ENCODE measurements at places on chromosomes 5 and 9.
A peak's percentile ranks its signal among the peaks of the same experiment; 100 is the strongest.

DNA sequence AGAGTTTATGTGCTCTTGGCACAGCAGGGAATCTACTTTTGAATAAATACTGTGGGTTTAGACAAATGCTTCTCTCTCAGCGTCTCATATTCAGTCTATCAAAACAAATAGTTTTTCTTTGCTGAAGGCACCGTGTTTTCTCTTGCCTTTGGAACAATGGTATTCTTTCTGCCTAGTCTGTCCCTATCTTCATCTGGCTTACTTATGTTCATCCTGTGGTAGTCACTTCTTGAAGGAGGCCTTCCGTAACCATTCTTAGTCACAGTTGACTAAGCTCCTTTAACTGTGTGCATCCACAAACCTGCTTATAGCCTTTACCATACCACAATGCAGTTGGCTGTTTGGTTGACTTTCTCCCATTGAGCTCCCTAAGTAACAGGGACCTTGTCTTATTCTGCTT lies 45.9 kb downstream of the LARP1 start:
- no peak for DNase-seq

DNA sequence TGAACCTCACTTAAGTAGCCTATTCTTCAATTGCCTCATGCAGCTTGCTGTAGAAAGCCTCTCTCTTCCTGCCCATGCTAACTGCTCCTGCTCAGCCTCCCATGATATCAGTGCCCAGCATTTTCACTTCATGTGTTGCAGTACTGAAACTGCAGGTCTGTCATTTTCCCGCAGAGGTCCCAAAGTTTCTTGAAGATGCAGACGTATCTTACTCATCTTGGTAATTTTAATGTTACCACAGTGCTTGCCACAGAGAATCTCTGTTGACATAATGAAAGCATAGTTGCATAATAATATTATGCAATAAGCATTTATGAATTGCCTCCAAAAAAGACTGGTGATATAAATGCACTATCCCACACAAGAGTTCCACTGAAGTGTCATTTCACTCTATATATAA lies 561.1 kb upstream of the DAP start:
- DNase-seq, result no peak

- DNase-seq, result peak; percentile 49
These were observed 95.8 kb upstream of the DAP start for GRCh38 chr5:10856683-10857337.

DNA sequence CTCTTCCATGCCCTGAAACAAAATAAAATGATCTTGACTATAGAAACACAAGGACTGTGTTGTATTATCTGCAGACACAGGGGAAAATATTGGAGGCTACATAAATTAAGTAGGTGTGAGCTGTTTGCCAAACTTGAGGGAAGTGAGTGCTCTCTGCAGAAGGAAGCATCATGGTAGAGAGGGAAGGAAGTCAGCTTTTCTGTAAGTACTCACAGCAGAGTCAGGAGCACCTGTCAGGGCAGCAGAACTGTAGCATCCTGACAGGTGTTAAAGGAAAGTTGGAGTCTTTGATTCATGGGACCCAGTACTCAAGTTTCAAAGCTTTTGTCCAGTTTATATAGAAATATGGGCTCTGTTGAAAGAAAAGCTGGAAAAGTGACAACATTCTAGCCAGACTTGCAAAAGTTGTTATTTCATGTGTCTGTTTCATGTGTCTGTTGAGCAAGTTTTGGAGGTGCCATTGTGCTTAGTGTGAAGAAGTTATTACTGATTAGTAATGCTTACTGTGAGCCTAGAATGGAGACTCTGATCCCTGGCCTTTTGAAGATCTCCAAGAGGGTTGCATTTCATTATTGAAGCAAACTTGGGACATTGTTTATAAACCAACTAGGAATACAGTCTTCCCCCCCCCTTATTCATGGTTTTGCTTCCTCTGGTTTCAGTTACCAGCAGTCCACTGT lies 194.7 kb downstream of the SPATA31D1 start:
- DNase-seq, result no peak

GRCh38 chr9:4098031-4098430 lies 201.8 kb downstream of the GLIS3 start:
- no peak for DNase-seq
